ENCODE measurements at places on chromosomes 4 and X.

DNA sequence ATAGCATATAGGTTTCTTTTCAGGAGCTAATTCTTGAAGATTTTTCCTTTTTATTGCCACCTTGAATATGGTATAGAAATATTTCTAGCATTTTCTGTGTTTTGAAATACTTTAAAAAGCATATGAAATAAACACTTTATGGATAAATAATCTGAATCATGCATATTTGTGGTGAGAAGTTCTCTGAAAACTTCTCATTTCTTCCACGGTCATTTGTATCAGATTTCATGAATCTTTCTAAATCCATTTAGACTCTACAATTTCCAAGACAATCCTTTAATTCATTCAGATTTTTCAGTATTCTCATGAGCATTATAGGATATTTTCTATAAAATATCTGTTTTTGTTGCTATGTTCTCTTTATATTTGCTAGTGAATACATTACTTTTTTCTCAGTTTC is 16.2 kb upstream of the CA5B start:
- no peak for DNase-seq

GRCh38 chr4:150211016-150211415 is 132.8 kb downstream of the DCLK2 start:
- DNase-seq, result no peak

GRCh38 chr4:71777891-71778290 is 6.0 kb downstream of the GC start:
- no peak for DNase-seq

GRCh38 chr4:38470735-38471262 is 193.2 kb upstream of the KLF3 start:
- DNase-seq, result no peak

- DNase-seq, result no peak
Observed at GRCh38 chr4:113620032-113620431, 141.5 kb downstream of the CAMK2D start.

GRCh38 chrX:28628120-28628519 is 40.9 kb downstream of the IL1RAPL1 start:
- no peak for DNase-seq

DNA sequence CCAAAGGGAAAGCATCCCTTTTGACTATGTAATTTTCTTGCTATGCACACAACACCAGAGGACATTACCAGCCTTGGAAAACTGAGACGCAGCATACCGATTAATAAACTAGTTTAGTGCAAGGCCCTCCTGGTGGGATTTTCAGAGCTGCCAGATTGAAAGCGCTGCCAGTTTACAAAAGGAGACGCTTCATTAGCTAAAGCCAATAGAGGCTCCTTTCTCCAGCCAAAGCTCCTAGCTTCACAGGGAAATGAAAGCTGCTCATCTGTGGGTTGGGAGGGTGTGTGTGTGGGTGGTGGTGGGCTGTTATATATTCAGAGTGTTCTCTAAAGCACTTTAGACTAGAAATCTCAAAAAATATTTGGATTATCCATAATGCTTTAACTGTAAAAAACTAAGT is 32.4 kb downstream of the SPANXN4 start:
- no peak for DNase-seq

- DNase-seq, result no peak
Observed at GRCh38 chr4:150581056-150581605, 820 bp upstream of the MAB21L2 start.

- no peak for DNase-seq
Observed at GRCh38 chr4:155632310-155632840, 34.3 kb upstream of the GUCY1A1 start.

DNA sequence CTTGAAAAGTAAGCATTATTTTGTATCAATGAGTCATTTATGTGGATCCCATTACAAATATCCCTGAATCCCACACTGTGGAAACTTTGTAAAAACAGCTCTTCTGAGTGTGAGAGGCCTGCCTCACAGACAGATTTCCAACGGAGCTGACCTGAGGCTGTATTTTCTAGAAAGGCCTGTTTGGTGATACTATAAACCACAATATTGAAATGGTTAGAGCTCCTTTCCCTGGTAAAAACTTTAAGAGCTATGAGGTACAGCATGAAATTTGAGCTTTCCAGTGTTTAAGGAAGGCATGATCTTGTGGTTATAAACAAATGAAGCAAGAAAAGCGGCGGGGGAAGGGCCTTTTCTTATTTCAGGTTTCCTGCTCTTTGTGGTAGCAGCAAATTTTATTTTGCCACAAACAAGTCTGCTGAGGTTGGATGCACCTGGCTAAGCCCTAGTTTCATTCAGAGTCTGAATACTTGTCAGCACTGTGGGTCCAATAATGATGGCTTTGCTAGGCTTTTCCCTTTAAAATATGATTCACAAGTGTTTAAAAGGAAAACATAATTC is 86.8 kb upstream of the ETNPPL start:
- peak; percentile 36 for DNase-seq
